ENCODE measurements at places on chromosomes 4 and X.

DNA sequence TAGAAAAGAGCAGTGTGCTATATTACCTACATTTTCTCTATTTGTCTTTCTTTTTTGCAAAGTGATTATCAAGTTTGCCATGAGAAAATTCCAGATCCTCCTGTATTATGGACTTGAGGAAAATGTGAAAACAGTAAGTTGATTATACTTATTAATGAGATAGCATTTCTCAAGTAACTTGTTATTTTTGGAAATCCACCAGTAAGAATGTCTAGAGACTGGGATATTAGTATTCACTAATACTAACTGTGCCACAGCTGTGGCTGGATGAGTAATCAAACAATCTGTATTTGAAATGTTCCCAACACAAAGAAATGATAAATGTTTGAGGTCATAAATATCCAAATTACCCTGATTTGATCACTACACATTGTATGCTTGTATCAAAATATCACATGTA lies 147.0 kb upstream of the CTSO start:
- DNase-seq, result no peak

DNA sequence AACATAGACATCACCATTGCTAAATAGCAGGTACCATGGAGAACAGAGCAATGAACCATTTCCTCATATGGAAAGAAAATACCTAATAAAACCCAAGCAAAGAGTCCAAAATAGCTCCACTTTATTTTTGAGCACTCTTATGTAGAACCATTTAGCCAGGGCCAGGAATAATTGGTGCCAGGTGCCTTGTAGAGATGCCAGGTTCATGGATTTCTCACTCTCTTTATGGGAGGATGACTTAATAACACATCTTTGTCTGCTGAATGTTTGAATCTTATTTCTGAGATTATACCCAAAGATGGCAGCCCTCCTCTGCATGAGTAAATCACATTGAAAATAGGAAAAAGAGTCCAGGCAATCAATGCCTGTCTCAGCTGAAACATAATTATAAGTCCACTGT lies 212.3 kb upstream of the SFRP2 start:
- H3K27me3 ChIP-seq, result no peaks in the 10 kb centered on the region
- H3K4me3 ChIP-seq, result no peak overlapping the region
- H3K36me3 ChIP-seq, result no peaks in the 10 kb centered on the region
- no peak overlapping the region for H3K27ac ChIP-seq
- H3K4me1 ChIP-seq, result no peaks in the 10 kb centered on the region

DNA sequence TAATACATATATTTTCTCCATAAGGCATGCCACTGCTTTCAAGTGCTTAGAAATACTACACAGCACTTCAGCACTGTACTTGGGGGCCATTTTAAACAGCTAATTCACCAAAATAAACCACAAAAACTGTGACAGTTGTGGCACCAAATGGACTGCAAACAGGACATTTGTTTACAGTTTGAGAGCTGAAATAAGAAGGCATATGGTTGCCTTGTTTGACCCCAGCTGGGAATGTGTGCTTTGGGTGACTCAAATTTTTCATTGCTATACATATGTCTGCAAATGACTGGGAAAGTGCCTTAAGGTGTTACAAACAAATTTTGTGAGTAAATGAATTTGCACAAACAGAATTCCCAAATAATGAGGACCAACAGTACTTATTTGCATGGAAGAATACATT lies 124.2 kb downstream of the BANK1 start:
- H3K4me3 ChIP-seq, result no peak overlapping the region
- DNase-seq, result no peak
- H3K27me3 ChIP-seq, result no peaks in the 10 kb centered on the region
- no peaks in the 10 kb centered on the region for H3K4me1 ChIP-seq
- H3K36me3 ChIP-seq, result no peaks in the 10 kb centered on the region

- peaks cover 31% of the 10 kb centered on the region for H3K27me3 ChIP-seq
- peak; percentile 37 for DNase-seq
- H3K36me3 ChIP-seq, result no peaks in the 10 kb centered on the region
- H3K27ac ChIP-seq, result no peak overlapping the region
Observed at GRCh38 chr4:6658597-6659075, 18.2 kb downstream of the MRFAP1 start.

DNA sequence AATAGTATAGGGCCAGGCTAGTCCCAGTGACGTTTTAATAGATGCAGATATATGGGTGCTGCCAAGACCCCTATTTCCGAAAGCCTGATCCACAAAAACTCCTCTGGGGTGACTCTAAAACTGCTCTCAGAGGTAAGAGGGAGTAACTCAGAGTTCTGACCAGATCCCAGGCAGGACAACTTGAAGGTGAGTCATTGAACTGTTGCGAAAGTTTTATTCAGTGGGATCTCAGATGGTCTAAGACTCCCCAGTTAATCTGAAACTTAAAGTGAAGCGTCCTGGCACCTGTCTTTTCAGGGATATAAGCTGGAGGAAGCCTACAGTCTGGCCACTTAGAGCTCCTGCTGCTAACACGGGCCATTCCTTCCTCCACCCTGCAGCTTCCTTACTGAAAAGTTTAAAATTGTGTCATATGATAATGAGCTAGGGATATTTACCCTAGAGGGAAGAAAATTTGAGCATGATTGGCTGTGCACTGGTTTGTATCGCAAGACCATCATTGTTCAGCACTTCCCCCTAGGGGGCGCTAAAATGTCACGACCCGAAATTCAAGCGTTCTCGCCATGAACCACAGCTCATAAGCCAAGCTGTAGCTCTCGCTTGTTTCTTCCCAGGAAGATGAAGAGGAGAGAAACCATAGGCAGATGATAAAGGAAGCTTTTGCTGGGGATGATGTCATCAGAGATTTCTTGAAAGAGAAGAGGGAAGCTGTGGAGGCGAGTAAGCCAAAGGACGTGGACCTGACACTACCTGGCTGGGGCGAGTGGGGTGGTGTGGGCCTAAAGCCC lies 19.5 kb downstream of the UTP14A start:
- H3K4me1 ChIP-seq, result peaks cover 4% of the 10 kb centered on the region
- no peaks in the 10 kb centered on the region for H3K27me3 ChIP-seq
- peaks cover 36% of the 10 kb centered on the region for H3K36me3 ChIP-seq
- peak; percentile 80 for DNase-seq

DNA sequence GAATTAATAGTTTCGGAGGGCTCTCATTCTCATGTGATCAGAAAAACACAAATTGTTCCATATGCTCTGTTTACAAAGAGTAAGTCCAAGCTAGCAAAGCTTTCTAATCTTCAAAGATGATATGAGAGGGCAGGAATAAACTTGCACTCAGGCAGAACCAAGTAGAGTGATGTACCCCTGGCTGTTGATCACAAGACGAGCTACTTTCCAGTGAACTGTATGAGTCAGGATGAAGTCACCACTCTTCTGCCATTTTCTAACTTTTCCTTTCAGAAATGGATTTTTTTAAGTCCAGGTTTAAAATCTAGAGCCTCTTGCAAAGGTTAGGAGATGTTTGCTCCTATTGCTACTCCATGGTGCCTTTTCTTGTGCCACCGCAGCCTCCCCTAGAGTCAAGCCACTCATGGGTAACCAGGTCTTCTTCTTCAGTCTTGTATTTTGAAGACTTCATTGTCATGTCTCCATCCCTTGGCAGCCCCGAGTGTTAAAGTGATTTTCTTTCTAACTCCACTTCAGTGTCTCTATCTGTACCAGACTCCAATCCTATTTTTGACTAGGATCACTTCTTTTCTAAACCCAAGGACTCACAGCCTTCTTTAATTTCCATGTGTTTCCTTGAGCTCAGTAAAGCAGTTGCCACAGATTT lies 171.9 kb upstream of the GALNT7 start:
- no peaks in the 10 kb centered on the region for H3K4me1 ChIP-seq
- H3K36me3 ChIP-seq, result no peaks in the 10 kb centered on the region
- H3K27ac ChIP-seq, result no peak overlapping the region
- H3K4me3 ChIP-seq, result no peak overlapping the region
- no peak for DNase-seq
- peaks cover 6% of the 10 kb centered on the region for H3K27me3 ChIP-seq

DNA sequence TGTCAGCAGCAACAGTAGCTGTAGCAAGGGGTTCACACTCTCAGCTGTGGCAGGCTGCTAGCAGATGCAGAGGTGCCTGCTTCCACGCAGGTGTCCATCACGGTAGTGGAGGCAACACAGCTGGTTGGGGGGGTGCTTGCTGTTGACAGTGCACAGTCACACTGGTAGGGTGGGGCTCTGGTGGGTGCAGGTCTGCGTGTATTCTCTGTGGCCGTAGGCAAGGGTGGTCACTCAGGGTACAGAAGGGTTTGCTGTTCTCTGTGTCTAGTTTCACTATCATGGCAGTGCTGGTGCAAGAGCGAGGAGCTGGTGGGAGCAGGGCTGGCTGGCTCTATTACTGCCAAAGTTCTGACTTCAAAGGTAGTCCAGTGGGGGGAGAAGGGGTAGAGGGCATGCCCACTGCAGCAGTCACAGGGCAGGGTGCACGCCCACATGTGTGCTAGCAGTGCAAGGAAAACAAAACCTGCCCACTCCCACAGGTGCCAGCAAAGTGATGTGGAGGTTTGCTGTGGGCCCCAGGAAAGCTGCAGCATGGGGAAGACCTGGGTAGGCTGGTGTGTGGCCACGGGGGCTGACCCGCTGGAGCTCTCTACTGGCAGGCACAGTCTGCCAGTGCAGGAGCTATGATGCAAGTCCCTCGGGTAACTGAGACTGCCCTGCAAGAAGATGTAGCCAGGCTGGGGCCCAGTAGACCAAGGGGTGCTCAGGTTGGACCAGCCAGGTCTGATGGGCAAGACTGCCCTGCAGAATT lies 21.6 kb upstream of the WDR17 start:
- H3K4me3 ChIP-seq, result no peak overlapping the region
- H3K27me3 ChIP-seq, result peaks cover 3% of the 10 kb centered on the region
- DNase-seq, result no peak

DNA sequence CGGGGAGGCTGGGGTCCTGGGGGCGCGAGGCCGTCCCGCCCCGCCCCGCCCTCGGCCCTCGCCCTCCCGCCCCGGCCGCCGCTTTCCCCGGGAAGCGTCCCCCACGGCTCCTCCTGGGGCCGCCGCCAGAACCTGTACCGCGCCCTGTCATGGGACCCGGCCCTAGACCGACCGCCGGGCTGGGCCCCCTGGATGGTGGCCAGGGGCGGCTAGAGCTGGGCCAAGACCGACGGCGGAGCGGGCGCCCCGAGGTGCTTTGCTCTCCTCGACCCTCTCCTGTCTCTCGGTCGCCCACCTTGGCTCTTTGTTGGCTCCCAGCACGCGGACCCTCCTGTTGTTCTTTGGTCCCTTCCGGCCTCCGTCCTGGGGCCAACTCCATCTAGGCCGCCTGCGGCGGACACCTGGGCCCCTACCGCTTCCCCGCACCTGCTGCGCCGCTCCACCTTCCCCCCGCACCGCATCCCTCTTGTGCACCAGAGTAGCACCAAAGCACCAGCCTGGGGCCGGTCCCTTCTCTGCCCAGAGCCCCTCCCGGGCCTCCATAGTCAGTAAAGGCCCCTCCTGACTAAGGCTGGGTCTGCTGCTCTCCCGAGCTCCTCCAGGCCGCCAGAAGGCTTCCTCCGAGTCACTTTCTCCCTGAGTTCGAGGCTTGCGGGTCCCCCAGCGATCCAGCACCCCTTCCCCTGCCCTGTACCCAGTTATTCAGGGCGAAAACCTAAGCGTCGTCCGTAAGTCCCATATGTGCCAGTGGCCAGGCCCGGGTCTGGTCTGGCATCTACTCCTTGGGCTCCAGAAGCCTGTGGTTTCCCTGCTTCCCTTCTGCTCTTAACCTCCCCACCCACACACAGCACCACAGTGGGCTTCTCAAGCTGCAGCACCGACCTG lies 587 bp downstream of the TACC3 start:
- peak overlapping the region; percentile 98 for H3K4me3 ChIP-seq
- H3K27ac ChIP-seq, result peak overlapping the region; percentile 98
- peaks cover 55% of the 10 kb centered on the region for H3K36me3 ChIP-seq
- H3K4me1 ChIP-seq, result peaks cover 53% of the 10 kb centered on the region
- H3K27me3 ChIP-seq, result no peaks in the 10 kb centered on the region

- H3K4me3 ChIP-seq, result peak overlapping the region; percentile 83
- DNase-seq, result no peak
- H3K27me3 ChIP-seq, result peaks cover 8% of the 10 kb centered on the region
- H3K4me1 ChIP-seq, result peaks cover 8% of the 10 kb centered on the region
Observed at GRCh38 chrX:112841820-112842157, 1.2 kb upstream of the AMOT start.

- no peaks in the 10 kb centered on the region for H3K36me3 ChIP-seq
- DNase-seq, result no peak
- H3K27ac ChIP-seq, result no peak overlapping the region
- no peaks in the 10 kb centered on the region for H3K4me1 ChIP-seq
- H3K27me3 ChIP-seq, result peaks cover 9% of the 10 kb centered on the region
- no peak overlapping the region for H3K4me3 ChIP-seq
Observed at GRCh38 chr4:76078033-76078613, 3.6 kb downstream of the ART3 start.

GRCh38 chr4:125826801-125827695 lies 512.3 kb downstream of the FAT4 start:
- no peak for DNase-seq
- no peak overlapping the region for H3K27ac ChIP-seq
- no peaks in the 10 kb centered on the region for H3K36me3 ChIP-seq

GRCh38 chrX:20378233-20378920 lies 111.7 kb upstream of the RPS6KA3 start:
- H3K36me3 ChIP-seq, result peaks cover 2% of the 10 kb centered on the region
- no peak for DNase-seq
- H3K27ac ChIP-seq, result no peak overlapping the region
- peaks cover 33% of the 10 kb centered on the region for H3K4me1 ChIP-seq
- no peak overlapping the region for H3K4me3 ChIP-seq
- no peaks in the 10 kb centered on the region for H3K27me3 ChIP-seq

GRCh38 chrX:148794350-148794749 lies 293.9 kb downstream of the AFF2 start:
- no peaks in the 10 kb centered on the region for H3K4me1 ChIP-seq
- no peak overlapping the region for H3K4me3 ChIP-seq
- no peaks in the 10 kb centered on the region for H3K27me3 ChIP-seq

DNA sequence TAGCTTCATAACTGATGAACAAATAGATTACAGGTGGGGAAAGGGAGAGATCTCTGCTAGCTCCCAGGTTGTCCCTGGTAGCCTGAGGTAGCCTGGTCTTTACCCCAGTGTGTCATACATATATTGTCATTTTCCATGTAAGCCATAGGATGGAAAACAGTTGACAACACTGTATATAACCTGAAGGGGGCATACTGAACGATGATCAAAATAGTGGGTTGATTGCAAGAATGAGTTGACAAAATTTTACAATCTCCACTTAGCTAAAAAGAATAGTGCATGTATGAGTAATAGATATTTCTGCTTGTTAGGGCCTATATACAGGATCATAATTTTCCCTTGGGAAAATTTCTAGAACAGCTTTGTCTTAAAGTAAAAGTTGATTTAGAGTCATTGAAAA lies 304.1 kb upstream of the HAND2 start:
- DNase-seq, result no peak
- H3K36me3 ChIP-seq, result no peaks in the 10 kb centered on the region
- no peaks in the 10 kb centered on the region for H3K4me1 ChIP-seq
- H3K4me3 ChIP-seq, result no peak overlapping the region
- H3K27me3 ChIP-seq, result no peaks in the 10 kb centered on the region
- no peak overlapping the region for H3K27ac ChIP-seq

GRCh38 chr4:169791527-169792156 lies 33.9 kb upstream of the HPF1 start:
- H3K27me3 ChIP-seq, result peaks cover 20% of the 10 kb centered on the region
- no peaks in the 10 kb centered on the region for H3K36me3 ChIP-seq
- DNase-seq, result peak; percentile 26
- no peak overlapping the region for H3K4me3 ChIP-seq

GRCh38 chr4:96262057-96262456 lies 422.2 kb downstream of the PDHA2 start:
- DNase-seq, result no peak
- no peaks in the 10 kb centered on the region for H3K36me3 ChIP-seq
- no peaks in the 10 kb centered on the region for H3K27me3 ChIP-seq
- H3K4me3 ChIP-seq, result no peak overlapping the region
- no peak overlapping the region for H3K27ac ChIP-seq
- H3K4me1 ChIP-seq, result no peaks in the 10 kb centered on the region
